Activated CD4-positive, alpha-beta T cell treated with anti-CD3 and anti-CD28 coated beads for 1 hour (primary cell): ENCODE measurements at places on chromosomes 13 and 19.
A peak's percentile ranks its signal among the peaks of the same experiment; 100 is the strongest.

DNA sequence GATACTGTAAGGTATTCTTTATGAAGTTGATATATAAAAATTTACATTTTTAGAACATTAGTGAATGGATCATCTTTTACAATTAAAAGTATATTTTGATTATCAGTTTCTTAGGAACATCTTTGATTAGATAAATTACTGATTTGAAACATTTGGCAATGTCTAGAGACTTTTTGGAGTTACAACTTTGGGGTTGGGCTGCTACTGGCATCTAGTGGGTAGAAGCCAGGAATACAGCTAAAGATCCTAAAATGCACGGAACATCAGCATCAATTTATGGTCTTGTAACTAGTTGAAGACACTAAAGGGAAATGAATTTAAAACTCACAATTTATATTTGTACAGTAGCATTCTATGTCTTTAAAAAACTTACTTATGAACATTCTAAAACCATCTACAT is 19.9 kb downstream of the POMP start:
- no peak for DNase-seq

GRCh38 chr19:35458731-35459391 is 10.8 kb downstream of the FFAR2 start:
- DNase-seq, result no peak

DNA sequence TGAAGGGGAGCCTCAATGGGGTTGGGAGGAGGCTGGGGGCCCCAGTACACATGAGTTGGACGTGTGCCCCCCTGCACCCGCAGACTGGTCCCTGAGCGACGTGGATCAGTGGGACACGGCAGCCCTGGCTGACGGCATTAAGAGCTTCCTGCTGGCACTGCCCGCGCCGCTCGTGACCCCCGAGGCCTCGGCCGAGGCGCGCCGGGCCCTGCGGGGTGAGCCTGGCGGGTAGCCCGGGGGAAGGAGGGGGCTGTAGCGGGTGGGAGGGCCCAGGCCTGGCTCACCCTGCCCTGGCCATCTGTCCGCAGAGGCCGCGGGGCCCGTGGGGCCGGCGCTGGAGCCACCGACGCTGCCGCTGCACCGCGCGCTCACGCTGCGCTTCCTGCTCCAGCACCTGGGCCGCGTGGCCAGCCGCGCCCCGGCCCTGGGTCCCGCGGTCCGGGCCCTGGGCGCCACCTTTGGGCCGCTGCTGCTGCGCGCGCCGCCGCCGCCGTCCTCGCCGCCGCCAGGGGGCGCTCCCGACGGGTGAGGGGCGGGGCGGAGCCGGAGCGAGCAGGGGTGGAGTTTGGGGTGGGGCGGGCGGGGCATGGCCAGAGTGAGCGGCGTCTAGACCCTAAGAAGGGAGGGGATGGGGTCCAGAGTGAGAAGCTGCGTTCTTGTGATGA is 8.1 kb downstream of the PIK3R2 start:
- peak; percentile 76 for DNase-seq

GRCh38 chr13:33172911-33173310 is 112.6 kb downstream of the STARD13 start:
- no peak for DNase-seq

- no peak for DNase-seq
Measured at GRCh38 chr19:3479177-3479833, 1.0 kb downstream of the SMIM24 start.

DNA sequence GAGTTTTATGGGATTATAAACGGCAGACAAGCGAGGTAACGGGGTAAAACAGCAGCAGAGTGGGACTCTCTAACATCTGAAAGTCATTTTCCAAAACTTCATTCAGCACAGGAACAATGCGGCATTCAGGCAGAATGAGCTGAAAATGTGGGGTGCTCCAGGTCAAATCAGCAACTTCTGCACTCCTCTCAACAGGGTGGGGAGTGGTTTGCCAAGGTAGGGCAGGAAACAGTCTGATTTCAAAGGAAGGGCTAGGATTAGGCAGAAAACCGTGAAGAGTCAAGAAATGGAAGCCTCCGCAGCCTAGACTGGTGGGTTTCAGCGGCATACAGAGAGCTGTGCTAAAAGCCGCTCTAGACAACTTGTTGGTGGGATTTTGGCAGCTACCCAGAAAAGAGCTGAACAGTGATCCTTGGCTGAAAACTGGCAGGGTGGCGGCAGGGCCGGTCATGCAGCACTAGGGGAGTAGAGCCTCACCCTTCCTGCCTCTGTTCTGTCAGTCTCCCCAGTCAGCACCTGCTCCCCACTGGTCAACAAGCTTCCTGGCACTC is 154.2 kb upstream of the KLF12 start:
- peak; percentile 8 for DNase-seq

- no peak for DNase-seq
Measured at GRCh38 chr19:12786952-12787351, 4.3 kb upstream of the JUNB start.

GRCh38 chr13:111952814-111953213 is 114.1 kb upstream of the SOX1 start:
- DNase-seq, result no peak

DNA sequence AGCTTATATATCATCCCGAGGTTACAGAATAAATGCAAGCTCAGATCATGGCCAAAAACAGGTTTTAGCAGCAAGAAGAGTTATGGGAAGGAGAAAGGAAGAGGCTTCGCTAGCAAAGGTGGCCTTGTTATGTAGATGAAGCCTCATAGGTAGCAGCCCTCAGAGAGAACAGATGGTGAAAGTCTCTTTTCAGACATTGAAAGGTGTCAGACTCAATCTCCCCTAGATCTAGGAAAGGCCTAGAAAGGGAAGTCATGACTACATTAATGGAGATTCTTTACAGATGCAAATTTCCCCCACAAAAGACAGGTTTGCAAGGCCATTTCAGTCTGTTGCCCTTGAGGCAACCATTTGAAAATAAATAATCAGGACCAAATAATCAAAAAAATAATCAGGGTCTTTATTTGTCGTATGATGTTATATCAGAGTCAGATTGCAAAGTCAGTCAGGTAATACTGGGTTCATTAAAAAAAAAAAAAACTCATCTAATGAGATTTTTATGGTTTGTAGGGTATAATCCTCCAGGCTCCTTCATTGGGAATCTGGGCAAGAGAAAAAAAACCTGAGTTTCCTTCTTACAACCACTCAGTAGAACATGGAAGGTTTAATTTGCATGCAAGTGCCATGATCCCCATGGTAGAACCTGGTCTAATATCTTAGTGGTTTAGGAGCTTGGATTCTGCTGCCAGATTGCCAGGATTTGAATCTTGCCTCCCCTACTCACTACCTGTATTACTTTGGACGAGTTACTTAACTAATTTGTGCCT is 50.8 kb upstream of the HTR2A start:
- no peak for DNase-seq

GRCh38 chr13:101499406-101499805 is 46.9 kb downstream of the ITGBL1 start:
- no peak for DNase-seq

DNA sequence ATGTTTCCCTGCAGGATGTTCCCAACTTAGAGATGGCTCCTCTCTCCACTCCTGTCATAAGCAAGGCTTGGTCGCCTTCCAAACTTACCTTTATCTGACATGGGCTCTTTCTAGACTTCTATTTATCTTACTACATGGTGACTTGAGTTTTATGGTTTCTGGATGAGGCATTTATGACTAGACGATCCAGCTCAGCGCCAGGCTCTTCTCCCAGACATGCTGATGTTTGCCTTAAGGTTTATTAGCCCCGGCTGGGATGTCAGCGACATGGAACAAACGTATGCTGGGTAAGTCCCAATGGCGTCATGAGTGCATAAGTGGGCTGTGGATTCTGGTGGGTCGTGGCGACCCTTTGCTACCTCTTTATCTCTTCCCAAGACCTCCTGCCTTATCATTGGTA is 39.8 kb upstream of the SLC15A1 start:
- no peak for DNase-seq

DNA sequence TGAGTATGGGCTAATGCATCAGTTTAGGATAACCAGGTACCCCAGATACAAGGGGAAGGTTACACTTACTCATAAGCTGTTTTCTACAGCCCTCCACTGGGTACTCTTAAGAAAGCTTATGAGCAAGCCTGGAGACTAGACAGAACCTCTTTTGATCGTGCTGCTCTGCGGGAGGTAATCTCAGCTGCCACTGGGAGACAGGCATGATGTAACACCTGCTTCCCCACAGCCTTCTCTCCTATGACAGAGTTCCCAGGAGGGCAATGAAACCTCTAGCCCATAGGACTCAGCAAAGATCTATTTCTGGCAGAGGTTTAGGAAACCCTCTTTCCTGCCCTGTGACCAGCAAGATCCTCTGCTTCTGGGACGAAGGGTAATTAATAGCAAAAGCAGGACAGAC is 65.6 kb downstream of the WASF3 start:
- no peak for DNase-seq

DNA sequence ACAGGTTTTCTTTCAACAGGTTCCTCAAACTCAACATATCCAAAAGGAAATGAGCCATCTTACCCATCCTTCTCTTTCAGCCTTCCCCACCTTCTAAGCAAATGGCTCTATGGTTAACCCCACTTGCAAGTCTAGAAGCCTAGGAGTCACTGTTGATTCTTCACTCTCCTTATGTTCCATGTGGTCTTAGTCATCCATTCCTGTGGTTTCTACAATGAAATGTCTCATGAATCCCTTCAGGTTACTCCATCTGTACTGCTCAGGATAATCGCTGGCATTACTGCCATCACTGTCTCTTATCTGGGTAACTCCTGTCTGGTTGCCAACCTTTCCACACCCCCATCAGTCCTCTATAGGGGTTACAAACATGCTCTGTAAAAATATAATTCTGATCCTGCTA is 381.3 kb downstream of the ENOX1 start:
- no peak for DNase-seq

DNA sequence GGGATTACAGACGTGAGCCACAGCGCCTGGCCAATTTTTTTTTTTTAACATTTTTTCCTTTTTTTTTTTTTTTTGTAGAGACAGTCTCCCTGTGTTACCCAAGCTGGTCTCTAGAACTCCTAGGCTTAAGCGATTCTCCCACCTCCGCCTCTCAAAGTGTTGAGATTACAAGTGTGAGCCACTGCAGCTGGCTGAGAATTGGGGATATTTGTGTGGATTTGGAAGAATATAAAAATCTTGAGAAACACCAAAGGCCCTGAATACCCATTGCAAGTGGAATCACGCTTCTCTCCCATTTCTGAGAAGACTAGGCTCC is 79.9 kb upstream of the ABCC4 start:
- DNase-seq, result no peak

DNA sequence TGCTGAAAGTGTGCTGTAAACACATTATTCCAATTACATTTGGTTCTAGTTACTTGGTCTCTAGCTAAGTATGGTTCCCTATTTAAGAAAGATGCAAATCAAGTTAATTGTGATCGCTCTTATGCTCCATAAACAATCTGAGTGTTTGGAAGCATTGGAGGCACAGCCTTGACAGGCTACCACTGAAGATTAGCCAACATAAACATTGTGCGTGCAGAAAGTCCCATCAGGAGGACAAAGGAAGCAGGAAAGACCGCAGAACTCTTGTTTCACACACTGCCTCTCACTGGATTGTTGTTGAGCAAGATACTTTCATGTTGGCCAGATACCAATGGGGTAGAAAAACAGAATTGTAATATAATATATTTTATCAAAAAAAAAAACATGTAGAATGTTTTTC is 814.4 kb downstream of the EFNB2 start:
- no peak for DNase-seq

GRCh38 chr13:66137384-66137783 is 1092.8 kb downstream of the PCDH9 start:
- DNase-seq, result no peak

DNA sequence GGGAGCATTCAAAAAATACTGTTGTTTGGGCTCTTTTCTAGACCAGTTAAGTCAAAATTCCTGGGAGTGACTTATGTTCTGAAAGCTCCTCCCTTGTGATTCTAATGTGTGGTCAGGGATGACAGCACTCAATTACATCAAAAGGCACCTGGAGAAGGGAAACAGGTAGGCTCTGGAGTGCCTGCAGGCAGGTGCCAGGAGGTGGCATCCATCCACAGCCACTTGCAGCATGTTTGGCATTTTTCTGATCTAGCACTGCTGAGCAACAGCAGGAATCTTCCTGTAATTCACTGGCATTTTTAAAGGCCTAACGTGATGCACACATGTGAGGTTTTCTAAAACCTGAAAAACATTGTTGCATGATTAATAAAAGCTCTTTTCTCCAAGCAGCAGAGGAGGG is 94.6 kb downstream of the CCNA1 start:
- no peak for DNase-seq
